ENCODE measurements at places on chromosomes 4 and X. TPM values are rescaled to one million over a fixed set of nuclear protein-coding genes. Genes with fewer than 3 reads are reported as not detected.

- no peaks in the 10 kb centered on the region for H3K27me3 ChIP-seq
- DNase-seq, result no peak
- no peaks in the 10 kb centered on the region for H3K4me1 ChIP-seq
- H3K27ac ChIP-seq, result no peak overlapping the region
- H3K4me3 ChIP-seq, result no peak overlapping the region
- no peaks in the 10 kb centered on the region for H3K36me3 ChIP-seq
These were observed 645.6 kb upstream of the FTHL17 start for GRCh38 chrX:31717474-31717873.

- peaks cover 10% of the 10 kb centered on the region for H3K4me1 ChIP-seq
- no peaks in the 10 kb centered on the region for H3K36me3 ChIP-seq
- H3K27me3 ChIP-seq, result peaks cover 4% of the 10 kb centered on the region
- H3K27ac ChIP-seq, result no peak overlapping the region
- H3K4me3 ChIP-seq, result no peak overlapping the region
These were observed 242.7 kb downstream of the BCOR start for GRCh38 chrX:39854772-39855747.

DNA sequence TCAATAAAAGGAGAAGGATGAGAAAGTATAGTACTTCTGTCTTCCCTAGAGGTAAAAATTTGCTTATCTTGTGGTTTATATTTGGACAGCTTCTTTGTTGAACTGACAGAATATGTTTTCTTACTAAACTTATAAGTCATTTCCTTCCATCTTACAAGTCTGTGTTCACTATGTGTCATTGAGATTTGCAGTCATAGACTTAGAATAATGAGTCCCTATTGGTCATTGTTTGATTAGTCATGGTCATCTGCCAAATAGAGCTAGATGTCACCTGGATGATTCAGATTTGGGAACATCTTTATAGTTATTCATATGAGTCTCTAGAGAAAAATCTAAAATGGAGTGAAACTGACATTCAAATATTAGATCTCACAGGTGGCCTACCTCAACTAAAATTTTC lies 51.5 kb downstream of the SPATA18 start:
- H3K4me3 ChIP-seq, result no peak overlapping the region
- peaks cover 22% of the 10 kb centered on the region for H3K4me1 ChIP-seq
- no peaks in the 10 kb centered on the region for H3K36me3 ChIP-seq
- no peaks in the 10 kb centered on the region for H3K27me3 ChIP-seq

DNA sequence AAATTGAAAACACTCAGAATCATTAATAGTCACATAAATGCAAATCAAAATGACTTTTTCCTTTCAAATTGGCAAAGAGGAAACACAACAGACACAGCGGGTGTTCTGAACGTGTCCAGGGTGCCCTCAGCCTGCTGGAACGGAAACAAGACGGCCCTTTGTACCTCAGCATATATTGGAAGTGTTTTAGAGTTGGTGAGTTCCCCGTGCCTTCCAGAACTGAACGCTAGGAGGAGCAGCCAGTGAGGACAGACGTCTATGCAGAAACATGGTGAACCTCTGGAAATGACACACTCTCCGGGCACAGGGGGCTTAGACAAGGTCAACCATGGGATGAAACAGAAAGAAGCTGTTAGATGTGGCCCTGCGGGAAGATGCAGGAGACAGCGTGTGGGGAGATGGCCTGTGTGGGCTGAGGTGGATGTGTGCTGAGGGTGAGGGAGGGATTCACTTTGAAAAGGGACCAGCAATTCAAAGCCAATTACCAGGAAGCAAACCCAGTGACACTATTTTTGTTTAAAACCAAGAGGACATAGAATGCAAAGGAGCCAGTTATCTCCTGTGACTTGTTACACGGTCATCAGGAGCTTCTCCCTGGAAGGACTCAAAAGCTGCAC lies 40.4 kb downstream of the RNF212 start:
- H3K36me3 ChIP-seq, result no peaks in the 10 kb centered on the region
- peak; percentile 93 for DNase-seq
- H3K4me1 ChIP-seq, result no peaks in the 10 kb centered on the region
- no peak overlapping the region for H3K27ac ChIP-seq
- no peak overlapping the region for H3K4me3 ChIP-seq

DMD gene
- total RNA-seq, result 13.8 TPM

TRAM1L1 gene
- 4.3 TPM for total RNA-seq

IQCM gene
- total RNA-seq, result not detected

Measured in osteoblast (primary cell).